ENCODE measurements at places on chromosomes 7 and 10.

DNA sequence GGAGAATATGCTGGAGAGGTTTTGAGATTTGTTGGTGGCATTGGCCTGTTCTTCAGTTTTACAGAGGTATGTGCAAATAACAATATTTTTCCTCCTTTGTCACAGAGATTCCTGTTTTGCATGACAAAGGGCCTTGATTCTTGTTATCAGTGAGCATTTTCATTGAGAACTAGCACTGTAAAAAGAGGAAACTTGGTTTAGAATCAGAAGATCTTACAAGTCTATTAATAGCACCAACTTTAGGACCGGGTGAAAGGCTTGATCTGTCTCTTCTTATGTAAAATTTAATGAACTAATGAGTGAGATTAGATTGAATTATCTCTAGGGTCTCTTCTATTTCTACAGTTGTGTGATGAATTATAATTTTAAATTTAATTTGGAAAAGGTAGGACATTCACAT, 25.5 kb downstream of the TSPAN13 start:
- no peak for DNase-seq

- DNase-seq, result no peak
Measured at GRCh38 chr10:34178196-34178595, 636.9 kb downstream of the PARD3 start.

DNA sequence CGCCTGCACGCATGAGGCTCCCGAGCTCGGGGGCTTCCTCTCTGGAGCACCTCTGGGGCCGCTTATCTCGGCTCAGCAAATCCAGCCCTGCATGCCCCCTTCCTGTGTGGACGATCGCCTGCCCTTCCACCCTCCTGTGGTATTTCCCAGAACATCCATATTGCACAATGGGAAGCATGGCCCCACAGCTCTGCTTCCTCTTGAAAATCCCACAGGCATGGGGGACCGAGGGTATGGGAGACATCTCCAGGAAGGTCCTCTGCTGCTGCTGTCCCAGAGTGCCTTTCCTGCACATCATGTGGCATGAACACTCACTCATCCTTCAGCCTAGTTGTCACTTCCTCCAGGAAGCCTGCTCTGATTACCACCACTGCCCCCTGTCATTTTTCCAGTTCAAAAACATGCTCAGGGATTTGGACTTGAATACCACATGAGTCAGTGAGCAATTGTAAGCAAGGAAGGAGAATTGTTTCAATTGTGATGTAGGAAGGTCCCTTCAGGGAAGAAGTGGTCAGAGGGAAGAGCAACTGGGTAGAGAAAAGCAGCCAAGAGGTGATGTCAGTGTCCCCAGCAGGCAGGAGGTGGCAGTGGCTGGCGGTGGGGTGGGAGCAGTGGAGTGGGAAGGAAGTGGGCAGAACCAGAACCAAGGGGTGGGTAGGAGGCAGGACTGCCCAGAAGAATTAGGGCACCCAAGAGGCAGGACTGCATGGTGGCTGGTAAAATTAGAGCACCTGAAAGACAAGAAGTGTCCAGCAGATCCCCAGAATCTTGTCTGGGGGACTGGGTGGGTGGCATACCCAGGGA, 67.5 kb upstream of the ZMIZ1 start:
- no peak for DNase-seq

- no peak for DNase-seq
Measured at GRCh38 chr7:19295376-19295775, 150.2 kb upstream of the FERD3L start.

- DNase-seq, result no peak
Measured at GRCh38 chr7:43572516-43573049, 10.3 kb upstream of the STK17A start.

- no peak for DNase-seq
Measured at GRCh38 chr7:105587909-105588635, 6.8 kb upstream of the EFCAB10 start.

- DNase-seq, result no peak
Measured at GRCh38 chr10:112778579-112778978, 171.5 kb upstream of the TCF7L2 start.

GRCh38 chr7:32427769-32428291, 62.4 kb downstream of the LSM5 start:
- DNase-seq, result no peak

DNA sequence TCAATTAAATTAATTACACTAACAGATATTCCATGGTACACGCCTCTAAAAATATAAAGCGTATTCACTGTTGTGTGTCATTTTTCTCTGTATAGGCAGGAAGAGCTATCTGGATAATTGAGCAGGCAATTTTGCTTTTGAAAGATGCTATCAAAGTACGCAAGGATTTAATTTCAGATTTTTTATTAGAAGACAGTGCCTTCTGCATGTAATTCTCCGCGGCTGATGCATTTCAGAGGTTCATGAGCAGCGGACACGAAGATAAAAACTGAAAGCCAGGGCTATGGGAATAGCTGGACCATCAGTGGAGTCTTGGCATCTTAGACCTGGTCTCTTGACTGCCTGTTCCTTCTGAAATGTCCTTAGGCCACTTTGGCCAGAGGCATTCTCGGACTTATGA, 35.7 kb upstream of the SDK1 start:
- DNase-seq, result no peak

DNA sequence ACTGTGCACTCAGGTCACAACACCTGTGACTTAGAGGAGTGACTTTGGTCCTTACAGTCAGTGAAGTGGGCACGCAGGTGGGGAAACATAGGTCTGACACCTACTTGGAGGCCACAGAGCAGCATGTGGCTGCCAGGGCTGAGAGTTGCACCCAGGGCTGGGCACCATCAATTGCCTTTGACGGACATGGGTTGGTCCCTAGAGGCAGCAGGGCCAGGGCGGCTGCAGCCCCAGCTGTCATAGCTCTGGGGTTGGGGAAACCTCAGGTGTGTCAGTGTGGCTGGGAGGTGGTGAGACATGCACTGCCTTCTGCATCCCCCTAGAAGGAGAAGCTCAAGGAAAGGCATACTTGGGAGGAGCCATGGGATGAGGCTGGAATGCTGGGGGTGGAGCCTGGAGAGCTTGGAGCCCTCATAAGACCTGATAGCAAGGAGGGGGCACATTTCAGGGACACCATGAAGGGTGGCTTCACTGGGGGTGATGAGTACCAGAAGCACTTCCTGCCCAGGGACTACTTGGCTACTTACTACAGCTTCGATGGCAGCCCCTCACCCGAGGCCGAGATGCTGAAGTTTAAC, at the start of gene INMT:
TSS of gene INMT (plus strand) at position 440 of the 578 bp plus-strand sequence. CDS start at position 456, 16 bp downstream.
- no peak for DNase-seq

DNA sequence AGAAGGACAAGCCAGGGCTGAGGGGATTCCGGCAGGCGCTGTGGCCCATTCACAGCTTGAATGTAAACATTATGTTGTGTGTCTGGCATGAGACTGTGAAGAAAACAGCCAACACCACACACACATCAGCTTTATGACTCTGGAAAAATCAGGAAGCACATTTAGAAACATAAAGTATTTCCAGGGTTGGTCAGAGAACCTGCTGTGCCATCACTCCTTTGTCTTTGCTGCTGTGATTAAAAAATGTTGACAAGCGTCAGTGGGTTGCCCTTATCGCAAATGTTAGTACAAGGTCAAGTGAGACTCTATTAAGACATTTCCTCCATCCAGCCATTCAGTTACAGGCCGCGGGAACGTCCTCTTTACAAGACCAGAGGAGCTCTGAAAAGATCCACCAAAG, 95.4 kb downstream of the TAX1BP1 start:
- DNase-seq, result no peak

- no peak for DNase-seq
Measured at GRCh38 chr7:104480529-104480928, 152.1 kb downstream of the LHFPL3 start.

DNA sequence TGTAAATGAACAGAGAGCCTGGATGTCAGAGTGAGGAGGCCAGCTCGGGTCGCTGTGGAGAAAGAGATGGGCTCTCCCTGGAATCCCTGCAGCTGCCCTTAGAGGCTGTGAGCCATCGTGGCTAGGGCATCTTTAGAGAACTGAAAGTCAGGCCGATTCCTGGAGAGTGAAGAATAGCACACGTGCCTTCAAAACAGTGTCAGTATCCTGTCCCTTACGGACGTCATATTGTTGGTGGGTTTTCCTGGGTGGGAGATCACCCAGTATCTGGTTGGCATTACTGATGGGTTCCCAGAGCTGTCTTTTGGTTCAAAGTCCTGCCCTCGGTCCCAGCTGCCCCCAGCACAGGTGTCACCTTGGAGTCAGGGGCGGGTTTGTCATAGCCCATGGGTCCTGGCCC, 25.3 kb downstream of the IKZF1 start:
- DNase-seq, result no peak

DNA sequence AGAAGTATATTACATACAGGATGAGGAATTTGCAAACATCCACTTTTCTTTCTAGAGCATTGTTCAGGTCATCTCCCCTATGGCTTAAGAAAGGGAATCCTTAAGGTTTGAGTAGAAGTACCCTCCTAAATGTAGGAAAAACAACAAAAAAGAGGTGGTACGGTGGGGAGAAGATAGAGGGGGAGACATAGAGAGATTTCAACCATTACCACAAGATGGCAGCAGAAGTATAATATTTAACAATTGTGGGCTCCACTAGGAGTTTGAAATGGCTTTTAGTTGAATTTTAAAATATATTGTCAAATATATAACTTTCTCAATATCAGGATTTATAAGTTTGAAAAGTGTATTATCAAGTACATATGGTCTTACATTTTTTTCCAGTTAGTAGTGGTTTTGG, 72.7 kb upstream of the PRKG1 start:
- DNase-seq, result no peak

DNA sequence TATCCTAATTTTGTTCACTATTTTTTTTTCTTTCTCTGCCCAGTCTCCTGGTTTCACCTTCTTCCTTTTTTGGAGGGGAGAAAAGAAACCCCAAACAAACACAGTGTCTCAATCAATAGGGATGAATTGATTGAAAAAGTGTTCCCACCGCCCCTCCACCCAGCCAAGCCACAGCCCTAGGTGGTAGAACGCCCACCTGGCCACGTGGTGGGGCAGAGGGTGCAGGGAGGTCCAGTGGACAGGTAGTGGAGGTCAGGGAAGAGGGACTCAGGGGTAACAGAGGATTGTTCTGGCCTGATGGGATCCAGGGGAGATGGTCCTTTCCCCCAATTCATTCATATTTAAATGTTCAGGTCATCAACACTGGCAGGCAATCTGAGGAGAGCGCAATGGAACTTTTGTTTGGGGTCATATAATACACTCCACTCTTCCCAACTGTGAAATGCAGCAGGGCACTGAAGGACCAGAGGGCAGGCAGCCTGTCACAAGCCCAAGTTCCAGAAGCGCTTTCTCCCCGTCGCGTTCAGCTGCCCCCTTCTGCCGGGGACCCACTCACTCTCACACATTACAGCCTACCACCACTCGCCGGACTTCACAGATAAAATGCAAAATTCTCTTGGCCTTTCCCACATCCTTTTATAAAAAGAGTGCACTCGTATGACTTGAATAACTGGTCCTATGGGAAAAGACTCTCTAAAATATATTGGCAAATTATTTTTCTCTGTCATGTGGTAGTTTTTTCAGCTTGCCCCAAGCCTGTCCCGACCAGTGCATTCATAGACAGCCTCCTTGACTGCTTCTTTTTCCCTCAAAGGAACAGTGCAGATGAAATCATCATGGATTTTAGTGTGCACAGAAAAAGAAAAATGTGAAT, 1.6 kb downstream of the INHBA start:
- DNase-seq, result no peak

DNA sequence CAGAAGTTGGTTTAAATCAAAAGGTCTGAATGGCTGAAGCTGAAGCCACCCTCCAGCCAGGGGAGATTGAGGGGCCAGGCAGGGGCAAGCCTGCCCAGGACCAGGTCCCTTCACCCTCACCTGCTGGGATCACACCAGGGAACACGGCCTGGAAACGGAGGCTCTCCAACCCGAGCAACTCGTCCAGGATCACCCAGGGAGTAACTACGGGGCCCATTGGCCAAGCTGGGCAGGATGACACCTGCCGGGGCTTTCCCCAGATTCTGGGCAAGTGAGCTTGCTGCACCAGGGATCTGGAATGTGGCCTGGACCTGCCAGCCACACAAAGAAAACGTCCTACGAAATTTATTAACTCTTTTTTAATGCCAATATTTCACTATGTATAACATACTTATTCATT, 30.4 kb upstream of the PPP2R2D start:
- DNase-seq, result no peak

DNA sequence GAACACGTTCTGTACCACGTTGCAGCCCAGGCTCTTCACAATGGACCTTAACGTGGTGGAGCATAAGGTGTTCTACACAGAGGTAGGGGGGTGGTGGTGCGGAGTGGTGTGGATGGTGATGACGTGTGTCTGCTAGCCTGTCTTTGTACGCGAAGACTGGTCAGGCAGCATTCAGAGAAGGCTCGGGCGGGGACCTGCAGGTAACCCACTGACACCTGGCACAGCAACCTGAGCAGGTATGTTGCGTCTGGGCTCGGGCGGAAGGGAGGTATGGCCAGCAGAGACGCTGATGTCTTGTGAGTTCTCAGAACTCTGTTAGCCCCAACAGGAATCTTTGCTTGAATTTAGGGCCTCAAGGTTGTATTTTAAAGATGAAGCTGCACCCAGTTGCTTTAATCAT, 55.0 kb downstream of the TRRAP start:
- no peak for DNase-seq

DNA sequence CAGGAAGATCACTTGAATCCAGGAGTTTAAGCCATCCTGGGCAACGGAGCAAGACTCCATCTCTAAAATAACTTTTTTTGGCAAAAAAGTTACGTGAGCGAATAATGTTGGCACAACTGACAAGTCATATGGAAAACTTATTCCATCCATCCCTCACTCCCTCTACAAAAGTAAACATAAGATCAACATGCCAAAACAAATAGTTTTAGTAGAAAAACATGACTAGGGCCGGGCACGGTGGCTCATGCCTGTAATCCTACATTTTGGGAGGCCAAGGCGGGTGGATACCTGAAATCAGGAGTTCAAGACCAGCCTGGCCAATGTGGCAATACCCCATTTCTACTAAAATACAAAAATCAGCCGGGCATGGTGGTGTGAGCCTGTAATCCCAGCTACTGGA, 25.6 kb downstream of the SLC25A16 start:
- DNase-seq, result no peak

DNA sequence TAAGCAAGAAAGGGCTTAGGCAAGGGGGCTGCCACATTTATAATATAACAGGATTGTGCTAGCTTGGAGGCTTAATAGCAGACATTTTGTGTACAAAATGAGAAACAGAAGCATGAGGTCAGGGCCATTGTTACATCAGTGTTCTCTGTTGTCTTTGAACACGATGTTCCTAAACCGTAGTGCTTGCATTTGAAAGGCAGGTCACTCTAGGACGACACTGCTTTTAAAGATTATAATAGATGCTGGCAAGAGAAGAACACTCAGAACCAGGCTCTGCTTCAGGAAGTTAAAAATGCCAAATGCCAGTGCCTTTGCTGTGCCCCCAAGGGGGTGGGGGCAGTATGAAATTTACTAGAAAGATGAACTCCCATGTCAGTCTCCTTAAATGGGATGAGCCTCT, 91.1 kb downstream of the SORCS3 start:
- DNase-seq, result no peak

- no peak for DNase-seq
Measured at GRCh38 chr7:76326646-76327233, 24.3 kb downstream of the HSPB1 start.

DNA sequence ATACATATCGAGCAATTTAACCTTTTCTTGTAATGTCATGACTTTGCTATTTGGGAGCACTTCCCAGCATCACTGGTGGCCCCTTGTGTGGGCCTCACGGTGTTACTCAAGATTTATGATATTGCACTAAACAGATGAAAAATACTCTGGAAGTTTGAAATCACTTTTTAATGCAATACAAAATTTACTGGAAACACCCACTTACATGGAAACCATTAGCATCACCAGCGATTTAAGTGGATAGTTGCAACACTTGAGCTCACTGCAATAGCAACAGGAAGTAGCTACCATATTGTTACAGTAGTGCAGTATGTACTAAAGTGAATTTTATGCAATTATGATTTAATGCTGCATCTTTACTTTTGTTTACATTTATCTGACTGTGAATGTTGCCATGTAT, 184.4 kb downstream of the MDFIC start:
- DNase-seq, result no peak

All from nucleus accumbens (tissue), 56 donors.